Sigmoid colon (tissue), 7 donors: ENCODE measurements at places on chromosomes 3 and 15. TPM values are rescaled to one million over a fixed set of nuclear protein-coding genes. Genes with fewer than 3 reads are reported as not detected.

Gene KBTBD13
- total RNA-seq: not detected

Gene VGLL3
- 24.0 TPM for total RNA-seq

DNA sequence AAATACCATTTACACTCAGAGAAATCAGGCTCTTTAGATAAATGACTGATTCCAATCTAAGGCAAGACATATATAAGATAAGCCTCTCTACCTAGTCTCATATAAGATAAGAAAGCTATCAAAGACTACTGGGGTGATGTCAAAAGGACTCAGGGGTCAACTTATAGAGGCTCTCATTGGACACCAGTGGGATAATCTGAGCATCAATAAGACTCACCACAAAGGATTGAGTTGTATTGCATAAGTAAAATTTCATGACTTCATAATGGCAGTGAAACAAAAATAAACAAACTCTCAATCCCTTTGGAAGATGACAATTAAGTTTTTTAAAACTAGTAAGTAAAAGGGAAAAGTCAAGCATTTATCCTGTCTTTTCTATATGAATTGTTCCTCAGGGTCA lies 317.8 kb downstream of the SHQ1 start:
- no peak for DNase-seq

- no peak for DNase-seq
Observed at GRCh38 chr3:32842987-32843386, 25.2 kb downstream of the TRIM71 start.

DNA sequence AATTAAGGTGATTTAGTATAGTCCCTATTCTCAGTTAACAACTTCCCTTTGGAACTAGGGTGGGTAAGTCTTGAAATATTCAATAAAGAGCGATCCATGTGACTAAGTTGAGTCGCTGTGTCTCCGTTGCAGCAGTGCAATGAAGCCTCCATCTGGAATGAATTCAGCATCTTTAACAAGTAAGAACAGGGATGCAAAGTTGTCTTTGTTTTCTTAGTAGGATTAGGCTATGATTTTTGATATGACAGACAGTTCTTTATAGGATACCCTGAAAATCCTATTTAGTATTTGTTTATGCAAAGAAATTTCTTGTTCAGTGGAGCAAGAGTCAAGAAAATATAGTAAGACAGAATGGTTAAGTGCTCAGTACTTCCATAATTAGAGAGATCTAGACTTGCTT lies 52.7 kb downstream of the RBMS3 start:
- no peak for DNase-seq

- no peak for DNase-seq
Observed at GRCh38 chr3:197085137-197085536, 55.5 kb upstream of the MELTF start.

GRCh38 chr3:49529567-49529966 lies 24.7 kb upstream of the BSN start:
- no peak for DNase-seq

- peak; percentile 75 for DNase-seq
Observed at GRCh38 chr3:4656059-4656458, 162.9 kb downstream of the ITPR1 start.

GRCh38 chr15:61835496-61836106 lies 224.6 kb downstream of the VPS13C start:
- DNase-seq: peak; percentile 79

DNA sequence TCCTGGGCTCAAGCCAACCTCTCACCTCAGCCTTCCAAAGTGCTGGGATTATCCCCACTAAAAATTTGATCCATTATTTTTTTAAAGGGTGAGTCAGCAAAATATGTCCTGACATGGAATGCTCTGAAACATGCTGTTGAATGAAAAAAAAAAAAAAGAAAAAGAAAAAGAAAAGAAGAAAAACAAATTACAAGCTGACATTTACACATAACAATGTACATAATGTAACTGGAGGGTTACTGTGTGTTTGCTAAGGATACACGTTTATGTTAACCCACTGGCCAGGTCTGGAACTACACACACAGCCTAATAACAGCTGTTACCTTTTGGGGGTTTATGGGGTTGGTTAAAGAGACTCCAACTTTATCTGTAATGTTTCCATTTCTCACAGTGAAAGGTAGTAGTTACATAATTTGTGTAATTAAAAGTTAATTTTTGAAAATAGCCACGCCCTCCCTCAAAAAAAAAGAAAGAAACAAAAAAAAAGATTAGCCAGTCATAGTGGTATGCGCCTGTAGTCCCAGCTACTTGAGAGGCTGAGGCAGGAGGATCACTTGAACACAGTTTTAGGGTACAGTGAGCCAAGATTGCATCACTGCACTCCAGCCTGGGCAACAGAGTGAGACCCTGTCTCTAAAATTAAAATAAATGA lies 3.1 kb upstream of the MESP2 start:
- DNase-seq: no peak

- no peak for DNase-seq
Observed at GRCh38 chr3:120838441-120839091, 69.4 kb upstream of the STXBP5L start.
